COR-L47 (cell line): ENCODE measurements at places on chromosomes 1 and 21.

GRCh38 chr1:224872832-224873433, 56.5 kb upstream of the DNAH14 start:
- no peak for DNase-seq

GRCh38 chr1:211257826-211258225, 1.3 kb upstream of the RCOR3 start:
- DNase-seq, result no peak

- no peak for DNase-seq
Measured at GRCh38 chr1:85224295-85224694, 23.5 kb upstream of the SYDE2 start.

- DNase-seq, result no peak
Measured at GRCh38 chr1:64912191-64912590, 54.2 kb downstream of the JAK1 start.

- DNase-seq, result no peak
Measured at GRCh38 chr1:195866091-195866780, 742.0 kb downstream of the KCNT2 start.
